Activated CD8-positive, alpha-beta memory T cell treated with anti-CD3 and anti-CD28 coated beads, Interleukin-2, amount 10 ng/mL, durations not matched to agents 7 days and 5 days (primary cell): ENCODE measurements at places on chromosomes 1 and 21. TPM values are rescaled to one million over a fixed set of nuclear protein-coding genes. Genes with fewer than 3 reads are reported as not detected.

Gene IFI44L
- 158 TPM for total RNA-seq

GRCh38 chr1:32715901-32716311 is 13.3 kb upstream of the SYNC start:
- DNase-seq: no peak
- H3K36me3 ChIP-seq: no peaks in the 10 kb centered on the region
- H3K27me3 ChIP-seq: peaks cover 2% of the 10 kb centered on the region
- no peak overlapping the region for H3K4me3 ChIP-seq

DNA sequence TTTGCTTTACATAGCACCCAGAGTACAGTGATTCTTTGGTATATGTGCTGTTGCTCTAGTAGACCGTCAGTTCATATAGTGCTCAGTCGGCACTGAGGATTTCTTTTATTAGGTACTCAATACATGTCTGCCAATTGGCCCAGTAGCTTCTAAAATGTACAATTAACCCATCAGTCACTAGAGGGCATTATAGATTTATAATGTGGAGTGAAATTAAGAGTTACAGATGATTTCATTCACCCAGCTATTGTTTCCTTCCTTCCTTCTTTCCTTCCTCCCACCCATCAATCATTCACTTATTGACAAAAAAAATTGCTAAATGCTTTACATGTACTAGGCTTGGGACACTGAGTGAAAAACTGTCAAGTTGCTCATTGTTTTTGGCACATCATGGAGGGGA is 263.6 kb upstream of the USP24 start:
- H3K4me3 ChIP-seq: no peak overlapping the region
- H3K27ac ChIP-seq: no peak overlapping the region
- no peak for DNase-seq
- H3K4me1 ChIP-seq: no peaks in the 10 kb centered on the region
- peaks cover 27% of the 10 kb centered on the region for H3K27me3 ChIP-seq

Gene PFKFB2
- total RNA-seq: 2.3 TPM

Gene GSTM5
- total RNA-seq: not detected

DNA sequence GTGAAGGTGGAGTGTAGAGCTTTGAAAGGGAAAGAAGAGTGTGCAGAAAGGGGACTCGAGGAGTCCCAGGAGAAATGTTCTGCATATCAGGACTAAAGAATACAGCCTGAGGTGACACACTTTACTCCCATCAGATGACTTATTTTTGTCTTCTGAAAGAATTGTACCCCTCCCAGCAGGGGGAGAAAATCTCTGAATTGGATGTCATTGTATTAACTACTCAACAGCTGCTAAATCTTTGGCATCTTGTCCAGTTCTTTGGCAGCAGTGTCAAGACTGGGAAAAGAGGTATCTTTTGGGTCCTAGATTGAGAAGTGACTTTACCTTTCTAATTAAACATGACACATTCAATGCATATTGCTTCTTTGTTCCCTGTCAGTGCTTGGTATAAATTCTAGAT is 18.9 kb downstream of the UBE4B start:
- DNase-seq: no peak
- H3K36me3 ChIP-seq: peaks cover 9% of the 10 kb centered on the region
- peaks cover 7% of the 10 kb centered on the region for H3K4me1 ChIP-seq
- no peaks in the 10 kb centered on the region for H3K27me3 ChIP-seq
- H3K27ac ChIP-seq: no peak overlapping the region

GRCh38 chr1:73947009-73947408 is 251.0 kb downstream of the LRRIQ3 start:
- DNase-seq: no peak
- H3K36me3 ChIP-seq: no peaks in the 10 kb centered on the region
- H3K4me3 ChIP-seq: no peak overlapping the region
- no peak overlapping the region for H3K27ac ChIP-seq
- H3K4me1 ChIP-seq: no peaks in the 10 kb centered on the region

GRCh38 chr1:116024626-116025025 is 48.3 kb downstream of the SLC22A15 start:
- peaks cover 2% of the 10 kb centered on the region for H3K4me1 ChIP-seq
- no peak overlapping the region for H3K27ac ChIP-seq
- no peaks in the 10 kb centered on the region for H3K36me3 ChIP-seq
- no peaks in the 10 kb centered on the region for H3K27me3 ChIP-seq
- no peak for DNase-seq

- H3K27me3 ChIP-seq: no peaks in the 10 kb centered on the region
- H3K4me1 ChIP-seq: peaks cover 29% of the 10 kb centered on the region
- peak; percentile 35 for DNase-seq
- H3K27ac ChIP-seq: peak overlapping the region; percentile 69
These were observed 121.5 kb downstream of the XCL2 start for GRCh38 chr1:168422203-168422847.

- H3K27me3 ChIP-seq: peaks cover 22% of the 10 kb centered on the region
- H3K36me3 ChIP-seq: no peaks in the 10 kb centered on the region
- no peaks in the 10 kb centered on the region for H3K4me1 ChIP-seq
- no peak overlapping the region for H3K4me3 ChIP-seq
- no peak for DNase-seq
- no peak overlapping the region for H3K27ac ChIP-seq
These were observed 128.2 kb downstream of the ATG4C start for GRCh38 chr1:62912028-62912638.

GRCh38 chr1:247475793-247476192 is 17.9 kb upstream of the OR2B11 start:
- no peak for DNase-seq
- no peaks in the 10 kb centered on the region for H3K4me1 ChIP-seq
- H3K4me3 ChIP-seq: no peak overlapping the region
- no peak overlapping the region for H3K27ac ChIP-seq
- no peaks in the 10 kb centered on the region for H3K27me3 ChIP-seq
